ENCODE measurements at places on chromosomes 7 and 10.

- no peak for DNase-seq
Observed at GRCh38 chr10:15336211-15336610, 34.9 kb downstream of the FAM171A1 start.

DNA sequence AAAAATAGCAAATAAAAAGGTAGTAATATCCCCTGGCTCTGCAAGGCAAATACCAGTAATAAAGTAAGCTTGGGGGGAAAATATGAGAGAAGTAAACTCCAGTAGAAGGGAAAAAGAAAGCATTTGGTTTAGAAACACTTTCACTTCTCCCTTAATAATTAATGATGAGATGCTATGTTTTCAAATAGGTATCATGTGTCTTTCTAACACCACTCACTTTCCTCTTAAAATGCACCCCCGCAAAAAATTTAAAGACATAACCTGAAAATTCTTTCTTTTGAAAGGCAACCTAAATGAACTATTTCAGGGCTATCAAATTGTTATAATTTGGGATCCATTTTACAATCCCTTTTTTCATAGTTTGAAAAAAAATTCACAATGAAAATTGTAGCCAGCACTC is 240.3 kb downstream of the SNX10 start:
- no peak for DNase-seq

GRCh38 chr10:129416956-129417765 is 49.9 kb upstream of the MGMT start:
- no peak for DNase-seq

DNA sequence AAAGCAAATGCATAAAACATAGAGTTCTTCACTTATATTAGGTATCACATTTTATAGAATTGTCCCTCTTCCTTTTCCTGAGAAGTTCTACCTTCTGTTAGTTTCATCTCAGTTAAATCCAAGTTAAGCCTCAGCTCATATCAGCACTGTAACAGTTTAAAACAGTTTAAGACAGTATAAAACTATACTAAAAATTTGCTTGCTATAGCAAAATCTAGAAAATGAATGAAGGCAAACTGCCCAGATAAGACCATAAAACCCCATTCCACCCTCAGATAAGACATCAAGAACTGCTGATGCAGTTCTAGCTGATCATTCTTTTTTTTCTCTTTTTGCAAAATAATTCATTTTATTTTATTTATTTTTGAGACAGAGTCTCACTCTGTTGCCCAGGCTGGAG is 177.2 kb downstream of the RNF133 start:
- DNase-seq, result no peak

GRCh38 chr10:84541289-84541637 is 212.9 kb downstream of the CCSER2 start:
- DNase-seq, result no peak

All from GM13977 (cell line).